ENCODE measurements at places on chromosomes 1 and 21.
A peak's percentile ranks its signal among the peaks of the same experiment; 100 is the strongest.

GRCh38 chr21:44949779-44950198 is 10.0 kb downstream of the SLX9 start:
- DNase-seq, result peak; percentile 53

DNA sequence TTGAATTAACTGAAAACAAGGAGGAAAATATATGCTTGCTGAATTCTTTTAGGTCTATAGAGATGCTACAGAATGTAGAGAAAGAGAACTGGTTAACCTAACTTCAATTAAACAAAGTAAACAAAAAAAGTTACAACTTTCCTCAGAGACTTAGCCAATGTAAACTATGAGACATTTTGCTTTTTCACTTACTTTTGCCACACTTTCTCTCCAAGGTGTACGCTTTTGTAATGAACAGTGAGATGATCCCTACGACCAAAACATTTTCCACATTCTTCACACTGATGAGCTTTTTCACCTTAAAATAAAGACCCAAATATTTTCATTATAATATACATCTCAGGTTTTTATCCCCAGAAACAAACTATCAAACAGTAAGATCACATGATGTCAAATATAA is 28.3 kb upstream of the ASPM start:
- no peak for DNase-seq

DNA sequence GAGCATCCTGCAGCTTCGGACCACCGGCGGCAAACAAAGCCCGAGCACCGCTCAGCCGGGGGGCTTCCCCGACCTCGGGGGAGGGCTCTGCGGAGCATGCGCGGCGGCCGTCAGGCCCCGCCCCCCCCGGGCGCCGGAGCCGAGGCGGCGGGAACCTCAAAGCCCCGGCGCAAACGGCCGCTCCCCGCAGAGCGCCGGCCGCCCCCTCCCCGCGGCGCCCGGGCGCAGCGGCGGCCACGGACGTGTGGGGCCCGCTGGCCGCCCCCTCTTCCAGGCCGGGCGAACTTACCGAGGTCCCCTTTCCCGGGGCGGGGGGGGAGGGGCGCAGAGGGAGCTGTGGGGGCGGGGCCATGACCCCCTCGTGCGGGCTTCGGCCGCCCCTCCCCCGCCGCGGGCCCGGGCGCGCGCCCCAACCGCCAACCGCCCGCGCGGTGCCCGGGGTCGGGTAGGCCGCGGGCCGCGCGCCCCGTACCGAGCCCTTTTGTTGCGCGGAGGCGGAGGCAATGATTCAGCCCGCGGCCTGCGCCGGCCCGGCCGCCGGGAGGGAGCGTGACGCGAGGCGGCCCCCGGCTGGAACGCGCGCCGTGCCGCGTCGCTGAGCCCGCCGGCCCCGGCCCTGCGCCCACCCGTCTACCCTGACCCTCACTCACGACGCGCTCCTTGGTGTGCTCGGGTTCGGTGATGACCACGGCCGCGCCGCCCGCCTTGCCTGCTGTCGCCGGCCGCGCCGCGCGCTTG is 1.7 kb downstream of the RCC2 start:
- DNase-seq, result peak; percentile 47

DNA sequence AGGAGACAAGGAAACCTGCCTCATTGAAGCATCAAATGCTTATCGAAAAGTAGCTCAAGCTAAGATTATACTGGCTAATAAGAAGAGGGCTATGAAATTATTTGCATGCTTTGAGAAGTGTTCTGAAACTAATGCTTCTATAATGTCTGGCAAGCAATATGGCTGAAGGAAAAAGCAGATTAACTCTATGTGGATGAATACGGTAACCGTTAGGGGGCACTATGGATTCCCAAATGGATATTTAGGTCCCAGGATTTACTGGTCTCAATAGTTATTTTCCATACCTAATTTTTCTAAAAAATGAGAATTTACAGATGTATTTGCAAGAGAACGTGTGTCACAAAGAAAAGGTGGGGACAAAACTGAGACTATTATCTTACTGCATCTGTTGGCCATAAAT is 34.6 kb upstream of the RRP15 start:
- DNase-seq, result no peak

DNA sequence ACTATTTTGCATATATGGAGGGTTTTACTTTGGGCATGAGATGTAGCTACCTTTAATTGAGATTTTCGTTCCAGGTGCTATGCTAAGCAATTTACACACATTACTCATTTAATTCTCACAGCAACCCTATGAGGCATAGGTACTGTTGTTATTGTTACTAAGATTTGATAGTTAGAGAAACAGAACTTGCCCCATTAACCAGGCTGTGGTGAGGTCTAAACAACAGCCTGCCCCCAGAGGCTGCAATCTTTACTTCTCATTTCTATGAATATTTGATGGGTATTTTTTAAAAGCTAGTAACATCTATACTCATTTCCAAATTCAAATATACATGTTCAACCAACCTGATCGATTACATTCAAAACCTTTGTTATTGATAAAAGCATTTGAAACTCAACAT is 155.6 kb downstream of the GALNT2 start:
- DNase-seq, result no peak

- no peak for DNase-seq
Measured at GRCh38 chr1:201089596-201089995, 22.6 kb downstream of the CACNA1S start.

GRCh38 chr1:65163201-65163805 is 15.3 kb downstream of the AK4 start:
- DNase-seq, result no peak

GRCh38 chr1:32651461-32652073 is 559 bp downstream of the RBBP4 start:
- DNase-seq, result no peak

- DNase-seq, result peak; percentile 22
Measured at GRCh38 chr1:92315766-92316599, 17.1 kb downstream of the RPAP2 start.
